IPS DF 6.9 (cell line): ENCODE measurements at places on chromosomes 5 and 9.

DNA sequence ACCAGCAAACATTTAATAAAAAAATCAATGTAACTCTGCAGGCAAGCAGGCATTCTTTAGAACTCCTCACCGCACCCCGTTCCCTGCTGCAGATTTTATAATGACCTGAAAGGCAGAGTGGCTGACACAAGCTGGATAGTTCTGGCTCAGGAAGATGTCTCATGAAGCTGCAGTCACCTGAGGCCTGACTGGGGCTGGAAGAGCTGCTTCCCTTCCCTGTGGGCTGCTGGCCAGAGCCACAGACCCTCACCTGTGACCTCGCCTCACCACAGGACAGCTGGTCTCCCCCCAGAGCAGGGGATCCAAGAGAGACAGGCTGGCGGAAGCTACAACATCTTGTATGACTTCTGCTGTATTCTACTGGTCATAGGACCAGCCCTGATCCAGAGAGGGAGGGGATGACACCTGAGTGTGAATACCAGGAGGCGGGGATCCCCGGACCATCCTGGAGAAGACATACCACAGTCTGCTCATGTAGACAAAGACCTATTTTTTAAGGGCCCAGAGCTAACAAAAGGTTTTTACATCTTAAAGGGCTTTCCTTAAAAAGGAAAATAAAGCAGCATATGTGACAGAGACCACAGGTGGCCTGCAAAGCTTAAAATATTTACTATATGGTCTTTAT lies 43.9 kb downstream of the RAPGEF1 start:
- H3K27me3 ChIP-seq = no peaks in the 10 kb centered on the region
- H3K4me3 ChIP-seq = no peak overlapping the region
- no peak overlapping the region for H3K27ac ChIP-seq
- no peaks in the 10 kb centered on the region for H3K36me3 ChIP-seq
- DNase-seq = no peak
- H3K4me1 ChIP-seq = peaks cover 16% of the 10 kb centered on the region

GRCh38 chr5:76264681-76265080 lies 138.4 kb upstream of the IQGAP2 start:
- H3K4me1 ChIP-seq = no peaks in the 10 kb centered on the region
- H3K27ac ChIP-seq = no peak overlapping the region
- no peak for DNase-seq
- H3K4me3 ChIP-seq = no peak overlapping the region
- no peaks in the 10 kb centered on the region for H3K36me3 ChIP-seq
- H3K27me3 ChIP-seq = no peaks in the 10 kb centered on the region

DNA sequence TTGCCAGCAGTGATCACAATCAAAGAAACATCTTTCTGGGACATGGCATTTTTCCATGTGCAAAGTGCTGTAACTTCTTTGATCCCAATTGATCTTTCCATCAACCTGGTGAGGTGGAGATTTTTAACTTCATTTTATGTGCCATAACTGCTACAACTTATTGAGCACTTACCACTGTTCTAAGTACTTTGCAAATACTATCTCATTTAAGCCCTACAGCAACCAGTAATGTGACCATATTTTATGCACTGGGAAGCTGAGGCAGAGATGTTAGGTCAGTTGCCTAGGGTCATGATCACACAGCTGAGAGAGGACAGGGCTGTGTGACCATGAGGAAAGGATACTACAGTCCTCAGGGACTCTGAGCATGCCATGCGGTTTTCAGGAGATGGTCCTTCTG lies 17.9 kb upstream of the STRBP start:
- H3K4me1 ChIP-seq = no peaks in the 10 kb centered on the region
- no peak for DNase-seq
- no peak overlapping the region for H3K27ac ChIP-seq
- no peaks in the 10 kb centered on the region for H3K27me3 ChIP-seq
- no peak overlapping the region for H3K4me3 ChIP-seq
- H3K36me3 ChIP-seq = no peaks in the 10 kb centered on the region

- H3K4me3 ChIP-seq = no peak overlapping the region
- H3K36me3 ChIP-seq = peaks cover 24% of the 10 kb centered on the region; the same call in 1 of the 2 replicates
- H3K27me3 ChIP-seq = 0 out of 2 replicates have a peak, but pooled peaks cover 1% of the 10 kb centered on the region
- no peak for DNase-seq
- no peaks in the 10 kb centered on the region for H3K4me1 ChIP-seq
Measured at GRCh38 chr5:171409164-171410136, 10.0 kb upstream of the FGF18 start.

GRCh38 chr9:123408313-123409262 lies 52.6 kb downstream of the CRB2 start:
- no peak for DNase-seq
- H3K4me1 ChIP-seq = peaks cover 2% of the 10 kb centered on the region; the same call in 1 of the 2 replicates
- no peak overlapping the region for H3K4me3 ChIP-seq
- no peaks in the 10 kb centered on the region for H3K36me3 ChIP-seq

DNA sequence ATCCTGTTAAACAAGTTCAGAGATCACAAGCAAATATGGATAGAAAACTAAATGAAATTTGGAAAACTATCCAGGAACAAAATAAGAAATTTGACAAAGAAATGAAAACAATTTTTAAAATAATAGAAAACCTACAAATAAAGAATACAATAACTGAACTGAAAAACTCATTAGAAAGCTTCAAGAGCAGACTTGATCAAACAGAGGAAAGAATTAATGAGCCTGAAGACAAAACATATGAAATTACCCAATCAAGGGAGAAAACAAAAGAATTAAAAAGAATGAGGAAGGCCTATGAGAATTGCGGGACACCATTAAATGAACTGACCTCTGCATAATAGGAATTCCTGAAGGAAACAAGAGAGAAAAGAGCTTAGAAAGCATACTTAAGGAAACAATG lies 39.8 kb upstream of the TNPO1 start:
- H3K4me3 ChIP-seq = no peak overlapping the region
- DNase-seq = no peak
- H3K4me1 ChIP-seq = no peaks in the 10 kb centered on the region
- no peaks in the 10 kb centered on the region for H3K36me3 ChIP-seq
- H3K27me3 ChIP-seq = no peaks in the 10 kb centered on the region
- no peak overlapping the region for H3K27ac ChIP-seq

GRCh38 chr9:13598738-13599137 lies 319.2 kb upstream of the MPDZ start:
- no peak for DNase-seq
- H3K4me1 ChIP-seq = peaks cover 1% of the 10 kb centered on the region
- no peaks in the 10 kb centered on the region for H3K27me3 ChIP-seq
- no peak overlapping the region for H3K27ac ChIP-seq
- no peaks in the 10 kb centered on the region for H3K36me3 ChIP-seq

DNA sequence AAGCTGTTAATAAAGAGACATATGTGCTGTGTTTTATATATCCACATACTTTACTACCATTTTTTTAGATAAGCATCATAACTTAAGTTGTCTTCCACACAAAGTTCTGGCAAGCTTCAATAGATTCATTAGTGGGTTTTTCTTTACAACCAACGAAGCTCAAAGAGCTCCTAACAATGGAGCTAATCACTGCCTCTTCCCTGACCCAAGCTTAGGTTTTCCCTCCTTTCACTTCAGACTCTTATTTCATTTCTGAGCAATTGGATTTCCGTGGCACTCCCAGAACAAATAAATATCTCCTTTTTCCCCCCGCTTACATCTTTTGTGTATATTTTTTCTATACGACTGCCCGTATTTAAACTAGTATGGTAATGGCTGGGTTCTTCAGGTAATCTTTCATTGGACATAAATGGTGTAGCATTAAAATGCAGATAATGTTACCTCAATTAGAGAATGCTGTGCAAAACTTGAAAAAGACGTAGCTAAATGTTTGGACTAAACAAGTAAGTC lies 275.5 kb upstream of the TMEM161B start:
- H3K36me3 ChIP-seq = no peaks in the 10 kb centered on the region
- peaks cover 3% of the 10 kb centered on the region; the same call in 1 of the 2 replicates for H3K4me1 ChIP-seq
- no peak for DNase-seq
- H3K4me3 ChIP-seq = no peak overlapping the region
- no peaks in the 10 kb centered on the region for H3K27me3 ChIP-seq
- no peak overlapping the region for H3K27ac ChIP-seq

DNA sequence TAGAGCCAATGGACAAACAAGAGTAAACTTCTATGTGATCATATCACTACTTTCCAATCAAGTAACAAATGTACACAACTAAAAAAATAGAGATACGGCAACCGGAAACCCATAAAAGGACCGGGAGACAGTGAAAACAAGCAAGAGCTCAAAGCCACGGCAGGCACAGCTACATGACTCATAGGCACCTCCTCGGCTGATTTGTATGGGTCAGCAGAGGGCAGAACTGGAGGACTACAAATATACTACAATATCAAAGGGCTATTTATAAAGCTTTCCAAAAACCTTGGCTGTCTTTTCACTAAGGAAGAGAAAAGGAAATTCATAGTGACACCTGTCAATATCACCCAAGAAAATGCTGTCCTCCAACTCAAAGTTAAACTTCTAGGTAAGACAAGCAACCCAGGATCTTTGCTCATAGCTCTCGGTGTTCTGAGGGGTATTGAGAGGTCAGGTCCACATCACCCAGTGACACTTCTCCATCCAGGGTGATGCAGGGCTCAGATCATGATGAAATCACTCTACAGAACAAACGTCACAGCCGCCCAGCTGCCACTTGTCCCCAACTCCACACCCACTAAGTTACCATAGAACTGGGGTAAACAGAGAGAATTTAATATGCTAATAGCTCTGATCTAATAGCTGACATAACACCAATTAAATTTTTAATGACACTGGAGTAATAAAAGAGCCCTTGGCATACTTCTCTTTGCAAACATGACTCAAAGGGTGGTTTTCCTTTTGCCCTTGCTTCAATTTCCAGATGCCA lies 41.3 kb downstream of the PFDN1 start:
- no peak overlapping the region for H3K27ac ChIP-seq
- no peaks in the 10 kb centered on the region for H3K27me3 ChIP-seq
- H3K4me3 ChIP-seq = no peak overlapping the region
- H3K36me3 ChIP-seq = no peaks in the 10 kb centered on the region
- no peaks in the 10 kb centered on the region for H3K4me1 ChIP-seq
- DNase-seq = no peak

DNA sequence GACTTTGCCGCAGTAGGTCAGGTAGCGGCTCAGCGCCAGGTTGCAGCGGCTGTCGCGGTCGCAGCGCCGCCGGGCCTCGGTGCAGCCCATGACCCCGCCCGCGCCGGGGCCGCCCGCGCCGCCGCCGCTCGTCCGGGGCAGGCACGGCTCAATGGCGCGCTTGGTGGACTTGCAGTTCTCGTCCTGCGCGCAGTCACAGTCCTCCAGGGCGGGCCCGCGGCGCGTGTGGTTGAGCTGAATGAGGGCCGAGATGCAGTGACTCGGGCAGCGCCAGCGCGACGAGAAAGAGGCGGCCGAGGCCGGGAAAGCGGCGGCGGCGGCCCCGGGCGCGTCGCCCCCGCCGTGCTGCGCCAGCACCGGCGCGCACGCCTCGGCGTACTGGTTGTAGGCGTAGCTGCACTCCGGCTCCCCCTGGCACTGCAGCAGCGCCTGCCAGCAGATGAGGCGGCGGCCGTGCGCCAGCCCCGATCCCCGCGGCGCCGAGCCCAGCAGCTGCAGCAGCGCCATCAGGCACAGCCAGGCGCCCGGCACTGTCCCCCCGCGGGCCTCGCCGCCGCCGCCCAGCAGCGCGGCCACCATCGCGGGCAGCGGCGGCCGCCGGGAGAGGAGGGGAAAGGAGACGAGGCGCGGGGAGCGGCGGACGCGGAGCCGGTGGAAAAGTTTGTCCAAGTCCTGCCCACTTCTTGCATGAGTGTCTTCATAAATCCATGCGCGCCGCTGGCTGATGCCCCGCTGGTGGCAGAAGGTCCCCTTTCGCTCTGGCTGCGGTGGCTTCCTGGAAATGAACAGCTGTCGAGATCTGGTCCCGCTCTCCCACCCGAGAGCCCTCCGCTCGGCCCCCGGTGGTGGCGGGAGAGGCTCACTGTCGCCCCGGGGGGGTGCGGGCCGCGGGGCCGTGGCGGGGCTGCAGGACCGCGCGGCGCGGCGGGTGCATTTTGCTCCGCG lies 833 bp downstream of the GAS1 start:
- H3K27me3 ChIP-seq = peaks cover 17% of the 10 kb centered on the region; the same call in 1 of the 2 replicates
- H3K36me3 ChIP-seq = no peaks in the 10 kb centered on the region; the same call in 1 of the 2 replicates
- no peak for DNase-seq
- peaks cover 1% of the 10 kb centered on the region; the same call in 1 of the 2 replicates for H3K4me1 ChIP-seq
